Progenitor cell of endocrine pancreas (in vitro differentiated cells): ENCODE measurements at places on chromosomes 11 and 22. TPM values are rescaled to one million over a fixed set of nuclear protein-coding genes. Genes with fewer than 3 reads are reported as not detected.

Gene TMPRSS5
- 1.8 and 2.6 TPM in 2 replicates for total RNA-seq

GRCh38 chr11:76035020-76035419 is 171.3 kb downstream of the WNT11 start:
- H3K4me3 ChIP-seq = no peak overlapping the region
- peaks cover 6% of the 10 kb centered on the region for H3K4me1 ChIP-seq
- H3K36me3 ChIP-seq = no peaks in the 10 kb centered on the region
- H3K27me3 ChIP-seq = no peaks in the 10 kb centered on the region

DNA sequence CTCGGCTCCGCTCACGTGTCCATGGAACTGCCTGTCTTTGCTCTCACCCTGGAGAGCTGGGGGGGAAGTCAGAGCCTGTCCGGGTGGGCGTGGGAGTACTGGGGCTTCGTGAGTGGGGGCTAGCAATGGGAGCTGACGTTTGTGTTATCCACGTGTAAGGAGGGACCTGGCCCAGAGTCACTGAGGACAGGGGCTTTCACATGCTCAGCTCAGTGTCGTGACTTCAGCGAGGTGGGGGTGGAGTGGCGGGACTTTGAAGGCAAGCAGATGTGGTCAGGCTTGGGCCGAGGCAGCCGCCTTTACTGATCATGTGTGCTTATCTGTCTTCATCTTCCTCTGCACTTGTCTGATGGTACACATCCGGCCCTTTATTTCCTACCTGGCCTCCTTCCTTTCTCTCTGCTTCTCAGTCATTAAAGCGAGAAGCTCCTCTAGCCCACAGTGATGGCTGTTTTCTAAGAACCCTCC is 113.1 kb upstream of the NNMT start:
- DNase-seq = no peak
- peaks cover 8% of the 10 kb centered on the region for H3K36me3 ChIP-seq
- H3K27me3 ChIP-seq = no peaks in the 10 kb centered on the region
- no peak overlapping the region for H3K4me3 ChIP-seq
- peaks cover 26% of the 10 kb centered on the region for H3K4me1 ChIP-seq
- H3K27ac ChIP-seq = peak overlapping the region; percentile 73

DNA sequence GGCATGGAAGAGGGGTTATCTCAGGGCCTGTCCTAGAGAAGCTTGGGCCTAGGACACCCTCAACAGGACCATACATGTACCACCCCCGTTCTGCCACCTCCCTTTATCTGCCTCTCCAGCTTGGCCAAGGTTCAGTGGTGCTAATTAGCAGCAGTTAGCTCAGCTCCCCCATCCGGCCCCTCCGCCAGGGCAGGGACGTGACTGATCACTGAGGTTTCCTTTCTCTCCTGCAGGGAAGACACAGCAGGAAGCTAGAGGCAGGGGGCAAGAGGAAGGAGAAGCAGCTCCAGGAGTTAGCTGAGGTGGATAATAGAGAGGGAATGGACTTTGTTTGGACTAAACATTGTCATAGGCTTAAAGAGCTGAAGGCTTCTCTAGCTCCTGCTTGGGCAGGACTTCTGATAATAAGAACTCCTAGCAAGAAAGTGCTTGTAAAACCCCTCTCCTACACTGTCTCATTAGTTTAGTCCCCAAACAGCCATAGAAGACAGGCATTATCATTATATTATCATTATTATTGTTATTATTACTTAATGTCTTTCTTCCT is 53.8 kb downstream of the BUD13 start:
- peaks cover 6% of the 10 kb centered on the region for H3K4me1 ChIP-seq
- peaks cover 6% of the 10 kb centered on the region for H3K27me3 ChIP-seq
- DNase-seq = no peak
- no peaks in the 10 kb centered on the region for H3K36me3 ChIP-seq
- no peak overlapping the region for H3K4me3 ChIP-seq
- H3K27ac ChIP-seq = no peak overlapping the region

DNA sequence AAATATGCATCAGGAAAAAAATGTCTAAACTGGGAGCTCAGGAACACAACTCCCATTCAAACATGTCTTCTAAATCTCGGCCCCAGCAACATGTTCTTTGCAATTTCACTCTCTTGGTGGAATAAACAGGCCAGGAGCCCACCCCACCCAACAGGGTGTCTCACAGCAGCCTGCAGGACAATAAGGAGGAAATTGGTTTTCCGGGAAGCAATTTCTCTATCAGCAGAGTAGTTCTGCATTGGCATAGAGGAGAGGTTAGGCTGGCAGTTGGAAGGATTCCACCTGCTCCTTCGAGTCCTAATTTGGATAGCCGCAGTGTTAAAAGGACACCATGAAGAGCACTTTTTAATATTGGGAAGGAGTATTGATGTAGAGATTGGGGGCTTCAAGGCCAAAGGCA is 55.9 kb upstream of the BARX2 start:
- peaks cover 72% of the 10 kb centered on the region for H3K4me1 ChIP-seq
- H3K27me3 ChIP-seq = peaks cover 5% of the 10 kb centered on the region
- no peaks in the 10 kb centered on the region for H3K36me3 ChIP-seq
- no peak overlapping the region for H3K27ac ChIP-seq
- no peak overlapping the region for H3K4me3 ChIP-seq
